ENCODE measurements at places on chromosomes 7 and 10.

DNA sequence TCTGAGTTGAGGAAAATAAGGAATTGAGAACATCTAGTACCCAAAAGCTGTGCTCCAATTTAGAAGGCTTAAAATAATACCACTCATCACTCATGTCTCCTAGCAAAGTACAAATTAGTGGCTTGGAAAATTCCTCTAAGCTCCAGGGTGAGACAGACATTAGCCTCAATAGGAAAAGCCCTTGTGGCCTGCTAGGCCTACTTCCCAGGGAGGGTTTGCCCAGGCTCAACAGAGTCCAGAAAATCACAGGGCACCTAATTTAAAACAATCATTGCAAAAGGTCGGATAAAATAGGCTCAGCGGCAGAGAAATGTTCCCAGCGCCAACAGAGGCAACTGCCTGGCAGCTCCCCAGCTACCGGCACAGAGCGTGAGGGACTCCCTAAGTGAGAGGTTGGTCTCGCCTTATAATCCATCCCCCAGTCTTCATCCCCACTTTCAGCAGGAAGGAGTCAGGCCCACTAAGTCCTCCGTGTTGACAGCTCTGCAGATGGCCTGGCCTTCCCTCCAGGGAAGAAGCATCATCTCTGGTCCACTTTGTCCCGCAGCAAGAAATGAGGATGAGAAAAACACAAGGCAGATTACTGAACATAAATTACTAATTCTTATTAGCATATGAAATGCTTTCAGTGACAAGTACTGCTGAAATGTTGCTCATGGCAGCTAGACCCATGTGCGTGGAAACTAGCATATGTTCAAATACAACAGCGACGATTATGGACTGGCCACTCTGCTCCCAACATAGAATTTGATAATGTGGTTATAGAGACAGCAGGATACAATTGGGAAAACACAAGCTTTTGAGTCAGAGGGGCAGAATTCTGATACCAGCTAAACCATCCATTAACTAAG lies 1177.7 kb upstream of the AUTS2 start:
- DNase-seq, result no peak

- DNase-seq, result no peak
Observed at GRCh38 chr10:88408096-88408495, 175.0 kb downstream of the RNLS start.

DNA sequence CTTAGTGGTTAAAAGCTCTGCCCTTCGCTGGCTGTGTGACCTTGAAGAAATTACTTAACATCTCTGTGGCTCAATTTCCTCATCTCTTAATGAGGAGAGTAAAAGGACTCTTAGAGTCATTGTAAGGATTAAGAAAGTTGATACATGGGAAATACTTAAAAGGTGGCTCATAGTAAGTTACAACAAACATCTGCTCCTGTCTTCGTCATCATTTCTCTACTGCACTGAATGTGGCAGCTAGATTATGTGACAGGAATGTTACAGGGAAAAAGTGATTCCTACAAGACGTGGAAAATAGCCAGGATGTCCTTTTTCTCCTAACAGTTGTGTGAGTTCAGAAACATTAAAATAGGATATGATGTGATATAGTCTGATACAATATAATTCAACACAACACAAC lies 184.7 kb downstream of the FRMD4A start:
- no peak for DNase-seq

- DNase-seq, result no peak
Observed at GRCh38 chr10:44280226-44281014, 104.5 kb downstream of the CXCL12 start.

GRCh38 chr10:25522946-25523608 lies 348.3 kb downstream of the GPR158 start:
- DNase-seq, result no peak

GRCh38 chr7:50667789-50668226 lies 102.6 kb upstream of the DDC start:
- no peak for DNase-seq
